ENCODE measurements at places on chromosomes 16 and 17.

DNA sequence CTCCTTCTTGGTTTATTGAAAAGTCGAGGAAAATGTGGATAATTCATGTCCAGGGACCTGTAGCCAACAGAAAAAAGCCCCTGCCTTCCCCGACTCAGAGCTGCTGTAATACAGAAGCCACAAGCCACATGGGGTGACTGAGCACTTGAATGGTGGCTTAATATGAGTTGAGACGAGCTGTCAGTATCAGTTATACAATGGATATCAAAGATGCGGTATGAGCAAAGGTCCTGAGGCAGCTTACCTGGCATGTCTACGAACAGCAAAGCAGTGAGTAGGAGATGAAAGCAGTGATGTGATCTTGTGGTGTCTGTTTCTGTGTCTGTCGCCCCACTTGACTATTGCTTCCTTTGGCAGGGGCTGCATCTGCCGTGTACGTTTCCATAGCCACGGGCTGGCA, 12.2 kb upstream of the RMI2 start:
- DNase-seq = no peak

DNA sequence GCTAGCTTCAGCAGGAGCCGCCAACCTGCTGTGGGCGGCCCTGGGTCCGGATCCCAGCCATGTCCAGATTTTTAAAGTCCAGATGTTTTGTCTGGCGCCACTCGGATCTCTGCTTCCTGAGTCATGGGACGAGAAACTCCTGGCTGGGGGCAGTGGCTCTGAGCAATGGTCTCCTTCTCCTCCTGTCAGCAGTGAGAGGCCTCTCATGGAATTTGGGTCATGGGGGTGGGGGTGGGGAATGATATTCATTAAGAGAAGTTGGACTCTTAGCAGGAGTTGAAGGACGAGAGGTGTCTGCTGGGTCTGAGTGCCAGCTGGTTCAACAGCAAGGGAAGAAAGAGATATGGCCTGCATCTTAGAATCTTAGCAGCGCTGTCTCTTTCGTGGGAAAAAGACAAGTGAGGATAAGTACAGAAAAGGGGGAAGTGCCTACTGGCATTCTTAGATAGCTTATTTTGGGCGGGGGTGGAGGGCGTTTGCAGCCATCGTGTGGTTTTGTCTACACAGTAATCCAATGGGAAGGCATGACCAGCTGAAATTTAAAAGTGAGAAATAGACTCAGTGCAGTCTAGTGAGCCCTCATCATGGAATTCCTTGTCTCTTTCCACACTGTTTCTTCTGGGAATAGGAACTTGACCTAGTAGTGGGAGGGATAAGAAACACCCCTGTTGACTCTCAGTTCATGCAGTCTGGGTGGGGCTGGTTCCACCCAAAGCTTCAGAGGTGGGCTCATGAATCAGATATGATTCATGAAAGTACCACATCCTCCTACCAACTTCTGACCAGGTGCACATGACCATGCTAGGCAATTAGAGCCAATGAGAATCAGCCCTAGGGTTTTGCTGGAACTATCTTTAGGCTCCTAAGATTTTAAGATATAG, 80.5 kb downstream of the MYH13 start:
- DNase-seq = no peak

DNA sequence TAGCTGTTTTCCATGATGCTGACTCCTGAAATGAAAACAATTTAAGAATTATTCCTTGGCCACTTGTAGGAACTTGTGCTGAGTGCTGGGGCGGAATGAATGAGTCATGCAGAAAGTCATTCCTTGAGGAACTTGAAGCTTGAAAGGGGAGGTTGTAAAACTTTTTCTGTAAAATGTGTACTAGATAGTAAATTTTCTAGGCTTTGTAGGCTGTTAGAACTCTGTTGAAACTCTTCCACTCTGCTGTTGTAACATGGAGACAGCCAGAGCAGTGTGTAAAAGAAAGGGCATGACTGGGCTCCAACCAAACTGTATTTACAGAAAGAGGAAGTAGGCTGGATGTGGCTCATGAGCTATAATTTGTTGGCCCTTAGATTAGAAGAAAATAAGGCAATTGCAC, 46.1 kb downstream of the ABCA8 start:
- DNase-seq = peak; percentile 60

- no peak for DNase-seq
Measured at GRCh38 chr16:89367538-89367915, 122.8 kb downstream of the ANKRD11 start.

DNA sequence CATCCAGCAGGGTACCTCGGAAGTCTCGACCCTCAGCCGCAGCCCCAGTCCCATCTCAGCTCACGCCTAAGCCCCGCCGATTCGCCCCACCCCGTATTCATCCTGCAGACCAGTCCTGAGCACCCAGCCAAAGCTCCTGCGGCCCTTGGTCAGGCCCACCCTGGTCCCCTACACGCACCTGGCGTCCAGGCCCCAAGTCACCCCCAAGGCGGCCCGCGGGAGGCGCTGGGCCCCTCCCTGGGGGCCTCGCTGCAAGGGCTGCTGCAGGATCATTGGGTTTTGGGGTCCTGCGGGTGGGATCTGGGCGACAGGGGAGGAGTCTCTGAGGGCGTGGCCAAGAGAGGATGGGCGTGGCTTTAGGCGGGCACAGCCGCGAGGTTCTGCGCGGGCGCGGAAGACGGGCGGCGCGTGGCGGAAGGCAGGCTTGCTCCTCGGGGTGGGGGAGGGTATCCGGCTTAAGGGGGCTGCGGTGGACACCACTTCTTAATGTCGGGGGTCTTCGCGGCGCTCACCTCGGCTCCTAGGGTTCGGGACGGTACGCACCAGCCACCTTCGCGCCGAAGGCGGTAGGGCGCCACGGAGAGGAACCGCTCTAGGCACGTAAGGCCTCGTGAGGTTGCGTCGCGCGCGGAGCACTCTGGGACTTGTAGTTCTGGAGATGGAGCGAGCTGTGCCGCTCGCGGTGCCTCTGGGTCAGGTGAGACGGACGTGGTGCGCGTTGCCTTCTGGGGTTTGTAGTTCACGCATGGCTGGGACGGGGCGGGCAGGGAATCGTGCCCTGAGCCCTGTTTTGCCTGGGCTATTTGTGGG, at the start of the genes HCFC1R1 and THOC6:
TSS of gene HCFC1R1 (minus strand) at position 274 of the 810 bp plus-strand sequence. CDS start at position 273, 1 bp downstream.
TSS of gene THOC6 (plus strand) at position 367 of the 810 bp plus-strand sequence. CDS start at position 659, 292 bp downstream.
- peak; percentile 95 for DNase-seq

- DNase-seq = no peak
Measured at GRCh38 chr16:82061861-82062525, 26.9 kb downstream of the HSD17B2 start.

GRCh38 chr17:41464173-41464572, 3.0 kb downstream of the KRT32 start:
- DNase-seq = no peak

DNA sequence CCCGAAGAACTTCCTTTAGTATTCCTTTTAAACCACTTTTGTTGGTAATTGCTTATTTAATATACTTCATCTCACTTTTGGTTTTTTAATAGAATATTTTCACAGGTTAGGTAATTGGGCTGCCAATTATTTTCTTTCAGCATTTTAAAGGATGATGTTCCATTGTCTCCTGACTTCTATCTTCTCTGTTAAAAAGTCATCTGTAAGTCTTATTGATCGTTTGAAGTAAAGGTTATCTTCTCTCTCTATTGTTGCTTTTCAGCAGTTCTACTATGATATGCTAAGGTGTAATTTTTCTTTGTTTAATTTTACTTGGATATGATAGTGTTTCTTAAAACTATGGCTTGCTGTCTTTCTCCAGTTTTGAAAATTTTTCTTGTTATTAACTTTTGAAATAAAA, 307.5 kb downstream of the MAP2K4 start:
- no peak for DNase-seq

DNA sequence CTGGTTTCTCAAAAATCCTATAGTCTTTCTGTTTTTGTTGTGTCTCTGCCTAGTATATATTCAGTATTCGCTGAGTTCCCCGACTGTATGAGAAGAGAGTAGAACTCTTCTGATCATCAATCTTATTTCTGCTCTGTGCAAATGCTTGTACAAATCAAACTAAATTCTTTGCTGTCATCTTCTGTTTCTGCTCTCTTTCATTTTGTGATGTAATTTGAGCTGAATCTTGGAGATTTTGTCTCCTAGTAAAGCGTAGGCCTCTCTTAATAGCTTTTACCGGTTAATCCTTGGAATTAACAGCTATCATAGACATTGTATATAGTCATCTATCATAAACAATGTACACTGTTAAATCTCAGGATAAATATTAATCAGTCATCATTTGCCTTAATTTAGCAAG, 61.9 kb downstream of the OMG start:
- DNase-seq = no peak

DNA sequence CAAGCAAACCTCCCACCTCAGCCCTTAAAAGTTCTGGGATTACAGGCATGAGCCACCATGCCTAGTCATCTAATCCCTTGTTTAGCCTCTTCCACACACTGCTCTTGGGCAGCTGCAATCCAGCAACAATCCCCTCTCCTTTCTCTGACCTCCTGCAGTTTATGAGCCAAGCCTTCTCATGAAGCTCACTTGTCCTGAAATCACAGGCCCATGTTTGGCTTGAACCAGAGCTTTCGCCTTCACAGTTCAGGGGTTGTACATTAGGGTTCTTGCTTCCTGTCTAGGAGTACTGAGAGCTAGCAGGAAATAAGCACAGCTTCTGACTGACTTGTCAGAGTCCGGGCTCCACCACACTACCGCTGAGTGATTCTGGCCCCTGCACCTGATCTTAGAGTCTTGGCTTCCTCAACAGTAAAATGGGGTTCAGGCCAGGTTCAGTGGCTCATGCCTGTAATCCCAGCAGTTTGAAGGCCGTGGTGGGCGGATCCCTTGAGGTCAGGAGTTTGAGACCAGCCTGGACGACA, 16.3 kb downstream of the ERAL1 start:
- DNase-seq = no peak

Measured in retinal pigment epithelial cell (primary cell).